Activated T-cell treated with anti-CD3 and anti-CD28 coated beads for 48 hours (primary cell): ENCODE measurements at places on chromosomes 7 and 10.

GRCh38 chr10:128859738-128860386 lies 607.2 kb upstream of the MGMT start:
- no peak for DNase-seq

DNA sequence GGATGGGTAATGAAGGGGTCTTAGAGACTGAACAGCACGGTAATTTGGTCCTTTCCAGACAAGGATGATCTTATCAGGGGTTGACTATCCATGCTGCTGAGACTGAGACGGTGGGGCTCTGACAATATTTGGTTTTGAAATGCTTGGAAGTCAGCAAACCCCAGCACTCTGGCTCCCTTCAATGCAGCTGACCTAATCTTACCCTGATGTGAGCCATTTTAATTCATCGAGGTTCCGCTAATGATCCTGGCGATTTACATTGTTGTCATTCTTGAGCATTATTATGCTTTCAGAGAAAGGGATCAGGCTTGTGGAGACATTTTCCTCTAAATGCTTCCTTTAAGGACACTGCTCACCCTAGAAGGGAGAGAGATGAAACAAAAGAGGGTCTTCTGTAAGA lies 114.6 kb upstream of the BMPER start:
- no peak for DNase-seq

GRCh38 chr7:41448104-41448503 lies 254.8 kb downstream of the INHBA start:
- DNase-seq = no peak

GRCh38 chr10:44361109-44361508 lies 23.8 kb downstream of the CXCL12 start:
- no peak for DNase-seq

DNA sequence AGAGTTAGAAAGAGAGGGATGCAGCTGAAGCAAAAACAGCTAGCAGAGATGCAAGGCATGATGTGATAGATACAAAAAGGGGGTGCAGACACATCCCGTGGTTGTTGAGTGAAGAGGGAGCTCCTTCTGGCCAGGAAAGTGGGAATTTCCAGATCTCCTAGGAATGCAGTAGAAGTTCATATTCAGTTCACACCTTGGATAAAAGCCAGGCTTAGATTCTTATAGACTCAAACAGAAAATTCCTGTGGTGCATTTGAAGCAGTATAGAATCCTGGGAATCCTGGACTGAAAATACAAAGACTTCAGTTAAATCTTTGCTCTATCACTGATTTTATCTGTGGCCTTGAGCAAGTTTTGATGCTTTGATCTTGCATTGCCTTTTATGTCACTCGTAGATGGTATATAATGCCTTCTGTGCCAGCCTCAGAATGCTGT lies 33.9 kb downstream of the SGPL1 start:
- DNase-seq = no peak

GRCh38 chr7:41328544-41328943 lies 374.3 kb downstream of the INHBA start:
- DNase-seq = no peak

DNA sequence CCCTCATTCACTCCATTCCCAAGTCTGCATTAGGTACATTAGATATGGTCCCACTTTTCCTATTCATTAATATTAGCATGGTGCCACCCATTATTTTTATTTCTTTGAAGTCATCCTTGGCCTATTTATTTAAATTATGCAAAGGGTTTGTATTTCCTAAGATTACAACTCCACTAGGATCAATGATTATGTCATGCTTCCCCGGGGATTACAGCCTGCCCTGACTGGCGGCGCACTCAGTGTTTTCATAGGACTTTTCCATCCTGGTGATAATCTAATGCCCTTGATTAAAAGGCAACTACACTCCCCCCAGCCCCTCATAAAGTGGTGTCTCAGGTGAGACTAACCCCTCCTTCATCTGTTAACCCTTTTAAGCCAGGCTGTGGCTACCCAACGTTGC lies 187.2 kb downstream of the POU6F2 start:
- no peak for DNase-seq

- no peak for DNase-seq
These were observed 15.3 kb downstream of the EPHB6 start for GRCh38 chr7:142870147-142870559.
